ENCODE measurements at places on chromosomes 2 and 18.

DNA sequence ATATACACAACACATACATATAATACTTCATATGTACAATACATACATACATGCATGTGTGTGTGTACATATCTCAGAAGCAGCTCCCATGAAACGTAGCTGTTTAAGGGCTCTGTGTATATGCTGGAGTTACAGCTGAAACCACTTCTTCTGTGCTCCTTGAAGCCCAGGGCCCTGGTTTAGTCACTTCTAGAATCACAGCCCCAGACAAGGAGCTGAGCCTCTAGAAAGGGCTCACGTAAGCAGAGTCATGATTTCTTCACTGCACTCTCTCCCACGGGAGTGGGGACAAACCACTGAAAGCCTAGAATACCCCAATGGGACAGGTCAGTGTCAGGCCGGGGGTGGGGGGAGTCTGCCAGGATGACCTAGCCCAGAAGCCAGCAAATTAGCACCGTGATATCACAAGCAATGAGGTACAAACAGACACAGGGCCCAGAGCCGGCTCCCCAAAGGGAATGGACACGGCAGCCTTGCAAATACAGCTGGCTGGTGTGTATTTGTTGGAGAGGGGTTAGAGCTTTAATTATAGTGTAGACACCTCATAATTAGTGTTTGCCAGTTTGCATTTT lies 90.3 kb downstream of the C1QL2 start:
- DNase-seq = no peak

DNA sequence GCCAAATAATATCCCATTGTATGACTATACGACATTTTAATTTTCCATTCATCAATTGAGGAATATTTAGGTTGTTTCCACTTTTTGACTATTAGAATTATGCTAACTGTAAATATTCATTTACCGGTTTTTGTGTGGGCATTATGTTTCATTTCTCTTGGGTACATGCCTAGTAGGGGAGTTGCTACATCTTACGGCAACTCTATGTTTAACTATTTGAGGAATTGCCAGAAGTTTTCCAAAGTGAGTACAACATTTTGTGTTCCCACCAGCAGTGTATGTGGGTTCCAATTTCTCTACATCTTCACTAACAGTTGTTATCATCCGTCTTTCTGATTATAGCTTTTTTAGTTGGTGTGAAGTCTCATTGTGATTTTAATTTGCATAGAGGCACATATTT lies 1.6 kb upstream of the KDSR start:
- DNase-seq = no peak

DNA sequence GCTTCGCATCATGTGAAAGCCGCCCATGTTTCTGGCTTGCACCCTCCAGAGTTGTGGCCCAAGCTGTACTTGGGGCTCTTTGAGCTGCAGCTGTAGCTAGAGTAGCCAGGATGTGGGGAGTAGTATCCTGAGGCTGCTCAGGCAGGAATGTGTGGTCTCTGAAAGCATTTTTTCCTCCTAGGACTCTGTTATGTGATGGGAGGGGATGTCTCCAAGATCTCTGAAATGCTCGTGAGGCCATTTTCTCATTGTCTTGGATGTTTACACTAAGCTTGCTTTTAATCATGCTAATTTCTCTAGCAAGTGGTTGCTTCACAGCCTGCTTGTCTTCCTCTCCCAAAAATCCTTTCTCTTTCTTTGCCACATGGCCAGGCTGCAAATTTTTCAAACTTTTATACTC lies 687.6 kb downstream of the DCDC2C start:
- no peak for DNase-seq

DNA sequence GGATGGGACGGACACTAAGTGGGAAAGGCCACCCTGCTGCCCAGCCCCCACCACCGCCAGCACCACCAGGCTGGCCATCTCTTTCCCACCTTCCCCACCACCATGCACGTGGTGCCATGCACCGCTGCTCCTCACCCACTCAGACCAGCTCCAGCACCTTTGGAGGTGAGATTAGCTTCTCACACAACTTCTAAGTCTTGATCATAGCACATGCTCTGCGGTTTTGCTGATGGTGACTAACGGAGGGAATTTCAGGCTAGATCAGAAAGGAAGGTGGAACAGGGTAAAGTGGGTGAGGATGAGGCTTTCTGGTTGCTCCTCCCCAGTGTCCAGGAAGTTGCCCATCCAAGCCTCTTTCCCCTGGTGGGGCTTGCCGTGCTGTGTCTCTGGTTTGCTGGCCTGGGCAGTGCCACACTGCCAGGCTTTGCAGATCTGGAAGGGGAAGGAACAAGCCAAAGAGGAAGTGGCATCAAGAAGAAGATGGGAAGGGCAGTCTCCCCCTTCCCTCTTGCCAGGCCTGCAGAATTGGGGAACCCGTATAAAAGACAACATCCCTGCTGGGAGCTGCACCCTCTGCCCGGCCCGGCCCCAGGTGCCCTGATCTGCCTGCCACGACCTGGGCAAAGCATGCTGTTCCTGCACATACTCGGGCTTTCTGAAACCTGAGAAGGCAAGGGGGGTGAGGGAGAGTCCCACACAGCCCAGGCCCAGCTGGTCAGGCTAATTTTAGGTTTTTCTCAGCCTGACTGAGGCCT lies 44.3 kb upstream of the CAB39 start:
- no peak for DNase-seq

DNA sequence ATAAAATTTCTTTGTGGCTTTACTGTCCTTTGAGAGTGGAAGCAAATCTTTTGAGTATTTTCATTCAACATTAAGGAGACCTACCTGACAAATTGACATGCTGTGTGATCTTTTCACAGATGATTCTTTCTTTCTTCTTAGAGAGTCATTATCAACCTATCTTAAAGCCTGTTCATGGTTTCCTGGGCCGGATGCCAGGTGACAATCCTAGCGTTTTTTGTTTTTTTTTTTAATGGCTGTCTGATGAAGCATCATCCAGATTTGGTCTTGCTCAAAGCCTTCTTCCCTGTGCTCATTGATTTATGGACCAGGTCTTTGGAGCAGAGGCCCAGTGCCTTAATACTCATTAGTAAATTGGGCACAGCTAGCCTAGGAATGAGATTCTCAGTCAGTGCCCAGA lies 9.8 kb upstream of the MGAT5 start:
- DNase-seq = no peak

- no peak for DNase-seq
Measured at GRCh38 chr2:84906900-84907714, 1.7 kb downstream of the TMSB10 start.

- DNase-seq = no peak
Measured at GRCh38 chr2:54512663-54513362, 56.7 kb downstream of the SPTBN1 start.

DNA sequence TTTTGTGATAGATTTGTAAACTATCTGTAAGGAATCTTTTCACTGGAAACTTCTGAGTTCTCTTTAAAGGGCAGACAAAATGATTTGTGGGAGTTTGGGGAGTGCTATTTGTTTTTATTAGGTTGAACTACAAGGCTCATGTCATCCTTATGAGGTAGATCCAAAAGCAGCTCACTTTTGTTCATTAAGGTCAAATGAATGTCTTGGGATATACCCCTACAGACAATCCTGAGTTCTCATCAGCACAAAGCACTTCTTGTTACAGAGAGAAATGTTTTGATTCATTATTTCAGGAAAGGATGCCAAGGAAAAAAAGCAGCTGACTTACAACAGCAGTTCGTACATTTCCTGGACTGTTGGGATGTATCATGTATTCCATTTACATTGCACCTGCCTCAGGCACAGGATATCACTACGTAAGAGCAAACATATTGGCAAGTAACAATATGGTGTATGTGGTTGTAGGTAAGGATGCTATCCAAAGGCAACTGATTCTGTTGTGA lies 68.9 kb downstream of the DCC start:
- no peak for DNase-seq

GRCh38 chr18:4510711-4511110 lies 55.6 kb upstream of the DLGAP1 start:
- DNase-seq = no peak

GRCh38 chr2:203360833-203361430 lies 32.7 kb downstream of the ABI2 start:
- no peak for DNase-seq

DNA sequence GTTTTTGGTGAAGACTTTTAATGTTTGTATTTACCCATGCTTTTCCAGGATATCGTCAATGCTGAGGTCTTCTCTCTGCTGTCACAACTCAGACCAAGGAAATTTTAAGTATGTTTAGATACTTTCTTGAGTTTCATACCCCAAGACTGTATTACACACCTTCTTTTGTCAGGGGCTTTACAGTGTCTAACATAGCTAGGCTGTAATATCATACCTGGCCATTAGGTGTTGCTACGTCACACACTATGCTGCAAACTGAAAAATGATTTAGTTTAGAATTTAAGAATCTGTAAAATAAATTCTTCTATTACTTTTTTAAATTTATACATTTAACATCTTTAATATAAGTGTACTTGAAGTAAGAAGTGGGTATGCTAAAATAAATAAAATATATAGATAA lies 358.4 kb upstream of the NRP2 start:
- DNase-seq = no peak

DNA sequence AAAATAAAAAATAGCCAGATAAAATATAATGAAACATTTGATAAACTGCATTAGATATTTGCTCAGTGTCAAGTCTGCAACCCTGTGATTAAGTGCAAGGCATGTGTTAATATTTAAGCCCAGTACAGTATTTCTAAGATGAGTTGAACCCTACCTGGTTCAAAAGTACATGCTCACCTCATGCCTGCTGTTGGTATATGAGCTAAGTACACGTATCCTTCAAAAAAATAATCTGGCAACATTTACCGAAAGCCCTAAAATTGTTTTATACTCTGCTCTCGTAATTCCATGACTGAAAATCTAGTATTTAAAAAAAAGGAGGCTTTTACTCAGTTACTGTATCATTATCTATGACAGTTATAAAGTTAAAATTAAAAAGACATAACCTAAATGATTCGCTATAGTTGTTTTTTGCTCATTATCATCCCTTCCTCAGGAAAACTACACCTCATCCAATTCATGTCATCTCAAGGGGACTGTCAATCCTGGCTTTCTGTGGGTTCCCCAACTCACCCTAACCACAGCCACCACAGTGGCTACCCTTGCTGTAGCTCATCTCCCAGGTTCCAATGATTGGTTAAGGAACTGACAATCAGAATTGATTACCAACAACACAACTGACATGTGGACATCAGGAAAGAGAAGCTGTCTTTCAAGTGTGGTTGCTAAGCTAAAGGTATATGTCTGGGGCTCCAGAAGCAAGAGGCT lies 10.6 kb downstream of the TLK1 start:
- DNase-seq = no peak

- no peak for DNase-seq
Measured at GRCh38 chr2:76731157-76731556, 791.0 kb downstream of the LRRTM4 start.

DNA sequence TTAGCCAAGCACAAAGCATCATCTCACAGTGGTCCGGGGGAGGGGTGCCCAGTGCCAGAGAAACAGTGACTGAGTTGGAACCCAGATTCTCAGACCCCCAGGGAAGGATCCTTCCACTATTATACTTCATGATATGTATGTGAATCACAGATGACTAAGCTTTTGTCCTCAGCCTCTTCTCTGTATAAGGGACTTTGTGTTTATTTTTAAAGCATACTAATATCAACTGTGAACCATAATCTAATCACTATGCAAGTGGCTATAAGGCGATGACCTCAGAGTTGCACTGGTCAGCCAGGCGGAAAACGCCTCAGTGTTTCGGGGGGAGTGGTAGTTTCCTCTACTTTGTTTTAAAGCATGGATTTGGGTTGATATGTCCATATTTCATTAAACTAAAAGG lies 160.4 kb upstream of the TMEM200C start:
- no peak for DNase-seq

DNA sequence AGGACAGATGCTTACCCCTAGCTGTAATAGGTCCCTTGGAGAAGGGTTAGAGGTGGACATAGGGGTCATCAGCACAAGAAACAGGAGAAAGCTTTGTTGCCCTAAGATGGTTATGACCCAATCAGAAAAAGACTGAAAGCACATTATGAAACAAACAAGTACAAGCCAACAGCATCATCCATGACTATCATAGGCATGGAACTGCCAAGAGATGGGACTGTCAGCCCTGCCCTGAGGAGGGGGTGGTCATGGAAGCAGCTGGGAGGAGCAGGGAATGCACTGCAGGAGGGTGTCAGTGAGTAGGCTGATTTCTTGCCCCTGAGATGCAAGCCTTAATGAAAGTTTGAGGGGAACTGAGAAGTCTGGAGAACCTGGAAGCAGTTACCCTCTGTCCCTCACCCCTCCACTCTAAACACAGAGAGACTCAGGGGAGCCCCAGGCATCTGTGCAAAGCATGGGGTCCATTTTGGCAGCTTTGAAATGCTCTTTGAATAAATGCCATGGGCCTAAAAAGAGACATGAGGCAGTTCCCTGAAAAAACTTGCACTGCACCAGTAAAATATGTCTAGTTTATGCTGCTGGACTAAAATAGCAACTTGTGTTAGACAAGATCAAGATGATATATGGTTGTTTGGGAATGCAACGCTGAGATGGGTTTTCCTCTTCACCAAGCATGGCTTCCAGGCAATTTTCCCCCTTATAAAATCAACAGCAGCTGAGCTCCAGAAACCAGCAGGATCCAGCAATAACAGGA lies 122.7 kb upstream of the ZFP36L2 start:
- DNase-seq = no peak

Data from NCI-H1048 (cell line).